ENCODE measurements at places on chromosomes 4 and X. TPM values are rescaled to one million over a fixed set of nuclear protein-coding genes. Genes with fewer than 3 reads are reported as not detected.

The DDX53 gene
- total RNA-seq: not detected

The GAGE1 gene
- total RNA-seq: not detected

The CFI gene
- total RNA-seq: 13.4 TPM

The DMRTC1 gene
- not detected for total RNA-seq

The RAB41 gene
- not detected for total RNA-seq

The FAM9C gene
- not detected for total RNA-seq

The CLIC2 gene
- 29.6 TPM for total RNA-seq

The TMEM175 gene
- total RNA-seq: 18.5 TPM

The STPG2 gene
- 1.7 TPM for total RNA-seq

The MAN2B2 gene
- total RNA-seq: 33.9 TPM

The SMAD1 gene
- 36.9 TPM for total RNA-seq

The CT55 gene
- not detected for total RNA-seq

All from subcutaneous adipose tissue (tissue), 4 donors.